ENCODE measurements at places on chromosomes 2 and 18.

- DNase-seq: peak; percentile 52
Observed at GRCh38 chr2:54455131-54455562, 980 bp upstream of the SPTBN1 start.

- no peak for DNase-seq
Observed at GRCh38 chr2:85282914-85283313, 44.9 kb downstream of the TGOLN2 start.

GRCh38 chr2:98140210-98140609 lies 53.2 kb downstream of the VWA3B start:
- DNase-seq: no peak

DNA sequence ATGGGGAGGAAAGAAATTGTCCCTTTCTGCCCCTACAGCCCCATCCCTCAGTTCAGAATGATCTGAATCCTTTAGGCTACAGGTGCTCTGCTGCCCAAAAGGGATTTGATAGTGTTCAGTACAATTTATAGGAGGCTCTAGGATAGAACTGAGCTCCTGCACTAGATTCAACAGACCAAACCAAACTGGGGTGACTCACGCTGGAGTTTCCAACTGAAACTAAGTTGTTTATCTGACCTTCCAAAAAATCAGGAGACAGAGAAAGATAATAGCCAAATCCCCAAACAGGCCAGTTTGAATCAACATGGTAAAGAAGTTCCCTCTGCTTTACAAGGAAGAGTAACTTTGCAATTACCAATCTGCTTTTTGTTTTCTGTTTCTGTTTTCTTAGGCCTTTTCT lies 72.7 kb upstream of the MBOAT2 start:
- DNase-seq: no peak

DNA sequence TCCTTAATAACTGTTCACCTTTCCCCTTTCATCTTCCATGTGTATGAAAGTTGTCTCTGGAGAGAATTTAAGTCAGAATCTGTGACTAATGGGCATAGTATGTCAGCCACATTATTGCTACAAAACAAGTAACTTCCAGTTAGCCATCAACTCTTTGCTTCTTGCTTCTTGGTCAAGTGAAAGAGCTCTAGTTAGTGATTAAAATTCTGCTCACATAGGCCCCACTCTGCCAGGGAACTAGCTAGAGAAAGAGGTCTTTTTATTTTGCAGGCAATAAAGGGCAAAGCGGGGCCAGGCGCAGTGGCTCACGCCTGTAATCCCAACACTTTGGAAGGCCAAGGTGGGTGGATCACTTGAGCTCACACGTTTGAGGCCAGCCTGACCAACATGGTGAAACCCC lies 64.6 kb downstream of the COLEC12 start:
- no peak for DNase-seq

DNA sequence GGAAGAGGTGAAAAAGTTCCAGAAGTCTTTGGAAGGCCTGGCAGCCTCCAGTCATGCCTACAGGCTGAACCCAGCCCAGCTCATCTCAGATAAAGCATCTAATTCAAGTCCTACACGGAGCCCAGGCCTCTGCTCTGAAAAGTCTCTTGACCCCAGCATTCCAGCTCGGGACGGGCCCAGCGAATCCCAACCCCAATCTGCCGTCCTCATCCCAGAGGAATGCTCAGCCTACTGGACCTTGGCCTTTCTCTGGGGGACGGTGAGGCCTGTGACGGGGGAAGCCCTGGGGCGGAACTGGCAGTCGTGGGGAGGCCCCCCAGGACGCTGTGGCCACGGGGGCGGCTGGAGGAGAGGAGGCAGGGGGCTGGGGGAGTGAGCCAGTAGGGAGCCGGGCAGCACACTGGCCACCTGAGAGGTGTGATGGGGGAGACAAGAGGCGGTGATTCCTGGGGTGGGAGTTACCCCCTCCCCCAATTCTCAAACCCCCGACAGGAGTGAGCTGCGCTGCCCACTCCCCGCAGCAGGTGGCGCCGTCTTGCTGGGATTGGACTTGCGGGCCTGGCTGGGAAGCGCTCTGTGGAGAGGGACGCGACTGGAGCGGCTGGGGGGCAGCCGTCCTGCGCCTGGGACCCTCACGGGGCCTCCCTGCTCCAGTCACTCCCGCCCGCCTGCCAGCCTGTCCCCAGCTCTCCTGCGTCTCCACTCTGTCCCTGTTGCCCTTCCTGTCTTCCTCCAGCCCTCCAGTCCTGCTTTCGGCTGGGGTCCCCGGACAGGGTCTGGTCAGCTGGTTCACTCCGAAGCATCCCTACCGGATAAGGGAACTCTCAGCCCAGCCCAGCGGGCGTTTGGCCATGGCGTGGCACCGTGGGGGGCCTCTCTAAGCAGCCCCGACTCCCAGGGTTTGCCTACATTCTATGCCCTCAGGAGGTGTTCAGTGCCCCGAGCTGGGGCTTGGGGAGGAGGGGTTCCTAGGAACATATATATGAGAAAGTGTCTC lies 182.6 kb upstream of the HAAO start:
- peak; percentile 78 for DNase-seq

- DNase-seq: no peak
Observed at GRCh38 chr2:237072067-237072931, 13.4 kb upstream of the COPS8 start.

DNA sequence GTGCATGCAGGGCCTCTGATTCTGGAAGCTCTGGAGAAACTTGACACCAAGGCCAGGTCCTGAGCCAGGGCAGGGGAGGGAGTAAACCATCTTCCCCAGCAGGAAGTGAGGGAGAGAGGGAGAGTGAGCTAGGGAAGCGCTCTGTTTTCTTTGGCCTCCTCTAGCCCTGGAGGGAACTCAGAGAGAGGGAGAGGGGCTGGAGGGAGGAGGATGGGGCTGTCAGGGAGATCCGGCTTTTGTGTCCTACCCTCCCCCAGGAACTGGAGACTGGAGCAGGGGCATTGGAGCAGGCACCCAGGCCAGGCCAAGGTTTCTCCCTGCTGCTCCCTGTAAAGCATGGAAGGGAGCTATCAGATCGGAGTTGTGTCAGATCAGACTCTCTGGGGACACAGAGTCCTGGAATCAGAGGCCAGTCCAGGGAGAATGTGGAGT lies 22.7 kb upstream of the PKDCC start:
- DNase-seq: peak; percentile 93

GRCh38 chr2:12314127-12314760 lies 402.5 kb upstream of the TRIB2 start:
- peak; percentile 16 for DNase-seq
